ENCODE measurements at places on chromosomes 7 and 10.

- peak; percentile 42 for DNase-seq
Observed at GRCh38 chr10:119608316-119609155, 11.8 kb upstream of the TIAL1 start.

GRCh38 chr7:65239707-65240352, 133.8 kb upstream of the ZNF92 start:
- peak; percentile 33 for DNase-seq

GRCh38 chr7:23246555-23246954, at the start of gene GPNMB:
GPNMB (plus strand) TSS chr7:23246775; CDS start chr7:23246858, 83 bp downstream.
- DNase-seq, result no peak

DNA sequence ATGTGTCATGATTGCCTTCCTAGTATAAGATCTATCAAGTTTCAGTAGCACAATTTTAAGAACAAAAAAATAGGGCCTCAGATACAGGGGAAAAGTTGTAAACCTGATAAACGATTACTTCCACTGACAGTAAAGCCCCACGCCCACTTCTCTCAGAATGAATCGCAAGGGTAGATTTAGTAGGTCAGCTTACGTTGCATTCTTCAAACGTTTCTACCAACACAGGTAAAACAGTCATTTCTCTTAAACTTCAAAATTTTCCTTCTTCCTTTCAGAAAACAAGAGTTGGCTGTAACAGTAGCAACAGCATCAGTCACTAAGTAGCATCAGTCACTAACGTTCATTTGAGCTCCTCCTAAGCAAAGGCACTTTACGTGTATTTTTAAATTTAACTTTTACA, 221.5 kb downstream of the ADAM12 start:
- no peak for DNase-seq

GRCh38 chr7:34759477-34760125, 101.6 kb downstream of the NPSR1 start:
- peak; percentile 56 for DNase-seq

GRCh38 chr10:22638863-22639262, 75.5 kb downstream of the PIP4K2A start:
- no peak for DNase-seq

DNA sequence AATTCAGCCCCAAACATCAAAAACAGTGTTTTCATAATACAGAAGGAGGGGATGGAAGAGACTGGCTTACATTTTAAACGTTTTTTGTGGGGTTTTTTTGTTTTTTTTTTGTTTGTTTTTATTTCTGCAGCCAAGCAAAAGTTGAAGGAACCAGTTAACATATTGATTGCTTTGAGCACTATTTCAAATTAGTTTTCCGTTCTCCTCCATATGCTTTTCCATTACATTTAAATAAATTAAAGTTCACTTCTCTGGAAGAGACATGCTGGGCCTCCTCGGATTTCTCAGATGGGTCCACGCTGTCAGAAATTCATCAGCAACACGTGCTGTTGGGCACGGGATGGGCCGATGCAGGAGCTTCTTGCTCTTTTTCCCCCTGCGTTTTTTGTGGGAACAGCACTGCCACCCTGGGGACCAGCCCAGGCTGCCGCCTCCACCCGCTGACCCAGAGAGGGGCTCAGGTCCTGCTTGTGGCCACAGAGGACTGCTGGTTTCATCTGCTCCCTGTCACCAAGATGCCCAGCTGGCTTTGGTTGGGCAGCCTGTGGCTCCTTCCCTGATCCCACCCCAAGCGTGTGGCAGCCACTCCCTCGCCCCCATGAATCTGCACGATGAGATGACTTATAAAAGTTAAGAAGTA, 67.7 kb upstream of the CHST15 start:
- DNase-seq, result no peak

GRCh38 chr7:79872176-79872575, 262.5 kb upstream of the GNAI1 start:
- no peak for DNase-seq

DNA sequence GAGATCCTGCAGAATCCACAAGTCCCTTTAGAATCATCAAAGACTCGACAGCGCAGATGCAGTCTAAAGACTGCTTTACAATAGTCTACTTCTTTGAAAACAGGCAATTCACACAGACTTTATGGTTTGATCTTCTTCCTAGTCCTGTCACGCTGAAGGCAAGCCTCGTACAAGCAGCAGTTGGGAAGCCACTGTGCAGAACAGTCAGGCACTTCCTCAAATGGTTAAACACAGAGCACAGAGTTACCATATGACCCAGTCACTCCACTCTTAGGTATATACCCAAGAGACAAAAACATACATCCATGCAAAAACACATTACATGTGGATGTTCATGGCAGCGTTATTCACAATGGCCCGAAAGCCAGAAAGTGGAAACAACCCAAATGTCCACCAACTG, 41.4 kb downstream of the LRRC20 start:
- DNase-seq, result no peak

DNA sequence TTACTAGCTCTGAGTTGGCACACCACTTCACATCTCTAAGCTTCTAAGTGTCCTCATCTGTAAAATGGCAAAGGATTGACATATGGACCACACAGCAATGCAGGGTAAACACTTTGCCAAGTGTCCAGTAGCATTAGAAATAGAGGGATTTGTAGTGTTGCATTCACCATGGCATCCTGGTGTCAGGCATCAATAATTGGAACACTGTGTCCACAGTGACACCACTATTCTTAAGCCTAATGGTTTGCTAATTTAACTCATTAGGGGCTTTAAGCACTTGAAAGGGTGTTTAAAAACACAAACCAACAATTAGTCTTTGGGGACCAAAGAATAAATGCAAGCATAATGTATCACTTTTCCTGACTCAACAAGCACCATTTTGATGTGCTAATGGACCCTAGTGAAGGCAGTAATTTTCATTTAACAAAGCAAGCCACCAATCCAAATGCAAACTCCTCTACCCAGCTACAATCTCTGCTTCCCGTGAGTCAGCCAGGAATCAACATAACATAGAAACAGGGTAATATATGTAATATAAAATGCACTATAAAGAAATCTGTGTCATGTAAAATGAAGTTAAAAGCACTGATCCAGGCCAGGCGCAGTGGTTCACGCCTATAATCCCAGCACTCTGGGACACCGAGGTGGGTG, 75.9 kb downstream of the FAM204A start:
- no peak for DNase-seq

- DNase-seq, result no peak
Observed at GRCh38 chr7:7791523-7791922, 73.1 kb upstream of the RPA3 start.

GRCh38 chr7:157795643-157796042, 458.8 kb downstream of the DNAJB6 start:
- no peak for DNase-seq

GRCh38 chr7:1787241-1787640, 117.2 kb downstream of the ELFN1 start:
- no peak for DNase-seq

DNA sequence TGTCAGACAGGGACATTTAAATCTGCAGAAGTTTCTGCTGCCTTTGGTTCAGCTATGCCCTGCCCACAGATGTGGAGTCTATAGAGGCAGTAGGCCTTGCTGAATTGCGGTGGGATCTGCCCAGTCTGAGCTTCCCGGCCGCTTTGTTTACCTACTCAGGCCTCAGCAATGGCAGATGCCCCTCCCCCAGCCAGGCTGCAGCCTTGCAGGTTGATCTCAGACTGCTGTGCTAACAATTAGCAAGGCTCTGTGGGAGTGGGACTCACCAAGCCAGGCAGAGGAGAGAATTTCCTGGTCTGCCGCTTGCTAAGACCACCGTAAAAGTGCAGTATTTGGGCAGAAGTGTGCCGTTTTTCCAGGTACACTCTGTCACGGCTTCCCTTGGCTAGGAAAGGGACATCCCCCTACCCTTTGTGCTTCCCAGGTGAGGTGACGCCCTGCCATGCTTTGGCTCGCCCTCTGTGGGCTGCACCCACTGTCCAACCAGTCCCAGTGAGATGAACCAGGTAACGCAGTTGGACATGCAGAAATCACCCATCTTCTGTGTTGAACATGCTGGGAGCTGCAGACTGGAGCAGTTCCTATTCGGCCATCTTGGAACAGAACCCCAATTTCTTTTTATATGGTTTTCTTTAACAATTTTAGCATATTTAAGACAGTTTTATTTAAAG, 28.4 kb upstream of the VWDE start:
- no peak for DNase-seq

DNA sequence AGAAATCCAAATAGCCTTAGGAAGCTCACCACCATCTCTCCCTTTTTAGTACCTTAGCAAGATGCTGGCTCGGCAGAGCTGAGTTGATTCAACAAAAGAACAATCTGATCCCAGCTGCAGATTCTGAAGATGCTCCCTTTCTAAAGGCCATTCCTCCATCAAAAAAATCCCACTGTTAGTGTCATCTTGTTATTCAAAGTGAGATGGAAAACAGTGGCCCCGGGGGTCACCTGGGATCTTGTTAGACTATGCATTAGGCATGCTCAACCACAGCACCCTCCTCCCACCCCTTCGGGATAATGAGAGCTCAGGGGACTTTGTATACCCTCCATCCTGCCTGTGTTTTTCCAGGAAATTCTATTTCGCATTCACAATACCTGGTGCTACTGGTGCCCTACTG, 2.4 kb downstream of the NCAPG2 start:
- DNase-seq, result no peak

- no peak for DNase-seq
Observed at GRCh38 chr10:124119216-124119615, 25.8 kb upstream of the CHST15 start.

GRCh38 chr10:1273372-1274105, 217.4 kb downstream of the WDR37 start:
- no peak for DNase-seq

DNA sequence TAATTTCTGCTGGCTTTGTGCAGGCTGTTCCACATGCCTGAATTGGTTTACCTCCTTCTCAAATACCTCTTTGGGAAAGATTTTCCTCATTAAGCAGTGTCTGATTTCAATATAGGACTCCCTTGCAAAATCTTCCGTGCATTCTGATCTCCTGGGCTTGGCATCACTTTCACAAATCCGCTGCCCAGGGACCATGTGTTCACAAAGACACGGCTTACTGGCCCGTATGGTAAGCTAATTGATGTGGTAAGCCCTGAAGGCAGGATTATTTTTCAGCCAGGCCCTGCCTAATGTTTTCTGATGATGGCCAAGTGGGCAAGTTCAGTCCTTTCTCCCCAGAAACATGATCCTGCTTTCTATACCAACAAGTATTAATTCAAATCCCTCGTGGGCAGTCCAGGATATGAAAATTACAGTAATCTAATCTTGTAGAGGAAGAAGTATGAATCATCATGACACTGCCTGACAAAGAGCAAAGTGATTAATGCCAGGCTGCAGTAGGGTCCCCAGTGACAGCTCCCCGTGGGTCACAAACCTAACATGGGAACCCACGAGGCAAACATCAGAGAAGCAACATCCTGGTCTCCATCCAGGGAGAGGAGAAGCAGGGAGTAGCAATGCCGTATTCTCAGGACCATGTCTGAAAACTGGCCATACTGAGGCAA, 11.6 kb upstream of the SVIL start:
- DNase-seq, result no peak

DNA sequence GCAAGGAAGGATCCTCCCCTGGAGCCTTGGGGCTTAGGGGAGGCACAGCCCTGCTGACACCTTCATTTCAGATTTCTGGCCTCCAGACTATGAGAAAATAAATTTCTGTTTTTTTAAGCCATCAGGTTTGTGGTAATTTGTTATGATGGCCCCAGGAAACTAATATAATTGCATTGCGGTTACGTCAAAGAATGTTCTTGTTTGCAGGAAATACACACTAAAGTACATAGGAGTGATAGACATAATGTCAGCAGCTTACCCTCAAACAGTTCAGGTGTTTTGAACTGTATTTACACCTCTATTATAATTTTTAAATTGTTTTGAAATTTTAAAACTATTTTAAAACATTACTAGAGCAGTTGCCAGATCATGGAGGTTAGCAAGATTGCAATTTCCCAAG, 12.6 kb upstream of the FHIP2A start:
- DNase-seq, result no peak

GRCh38 chr10:68435803-68436202, 28.7 kb upstream of the RUFY2 start:
- DNase-seq, result no peak

- DNase-seq, result no peak
Observed at GRCh38 chr7:50207686-50208255, 96.7 kb upstream of the IKZF1 start.

DNA sequence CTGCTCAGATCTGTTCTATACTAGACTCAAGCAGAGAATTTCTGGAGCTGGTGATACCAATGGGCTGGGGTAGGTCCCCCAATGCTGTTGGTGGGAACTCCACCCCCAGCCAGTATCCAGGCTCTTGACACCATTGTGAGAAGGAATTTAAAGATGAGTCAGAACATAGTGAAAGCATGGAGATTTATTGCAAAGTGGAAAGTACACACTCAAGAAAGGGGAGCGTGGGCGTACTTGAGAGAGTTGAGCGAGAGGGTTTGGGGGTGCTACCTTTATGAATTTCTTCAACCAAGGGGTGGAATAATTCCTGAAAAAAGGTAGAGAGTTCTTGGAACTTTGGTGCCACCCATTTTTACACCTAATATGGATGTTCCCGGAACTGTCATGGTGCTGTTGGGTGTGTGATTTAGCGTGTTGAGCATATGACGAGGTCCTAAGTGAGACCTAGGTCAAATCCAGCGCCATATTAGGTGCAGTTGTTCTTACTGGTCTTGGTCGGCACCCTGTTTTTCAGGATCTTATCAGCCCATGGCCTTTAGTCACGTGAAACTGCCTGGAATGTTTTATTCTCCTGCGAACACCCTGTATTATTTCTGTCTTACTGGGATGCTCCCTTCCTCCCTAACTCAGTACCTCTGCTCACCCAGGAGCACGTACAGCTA, 122.0 kb upstream of the AHR start:
- no peak for DNase-seq

- no peak for DNase-seq
Observed at GRCh38 chr10:101380353-101381017, 26.5 kb downstream of the BTRC start.

GRCh38 chr7:46970476-46970875, 611.4 kb downstream of the TNS3 start:
- no peak for DNase-seq

Data from NCI-H460 (cell line).